ENCODE measurements at places on chromosomes 4 and X.

DNA sequence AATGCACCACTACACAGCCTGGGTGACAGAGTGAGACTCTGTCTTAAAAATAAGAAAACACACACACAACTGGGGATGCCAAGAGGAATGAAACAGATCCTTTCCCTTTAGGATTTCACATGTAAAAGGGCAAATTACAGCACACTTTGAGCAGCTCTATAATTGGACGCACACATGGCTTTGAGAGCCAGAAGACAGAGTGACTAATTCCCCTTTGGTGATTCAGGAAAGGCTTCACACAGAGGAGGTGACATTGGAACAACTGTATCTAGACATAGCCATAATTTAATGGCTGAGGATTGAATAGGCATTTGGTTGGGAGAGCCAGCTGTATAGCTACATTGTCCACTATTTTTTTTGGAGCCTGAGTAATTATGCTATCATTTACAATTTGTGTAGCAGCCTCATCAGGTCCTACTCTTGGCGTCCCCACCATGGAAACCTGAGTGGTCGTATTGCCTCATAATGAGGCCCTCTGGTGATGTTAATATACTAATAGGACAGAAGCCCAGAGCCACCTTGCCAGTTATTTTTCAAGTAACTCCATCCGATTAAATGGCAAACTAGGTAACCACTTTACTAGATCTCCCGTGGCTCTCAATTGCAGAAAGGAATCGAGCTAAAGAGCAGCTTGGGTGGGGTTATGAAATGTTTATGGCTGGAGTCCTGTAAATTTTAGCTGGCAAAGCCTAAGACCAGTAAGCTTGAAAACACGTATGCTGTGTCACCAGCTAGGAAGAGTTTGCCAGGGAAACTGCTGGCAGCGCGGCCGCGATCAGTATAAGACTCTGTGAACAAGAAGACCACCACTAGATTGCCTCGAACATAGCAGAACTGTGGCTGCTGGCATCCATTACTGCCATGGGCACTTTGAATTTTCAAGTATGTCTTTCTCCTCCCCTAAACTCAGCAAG, 8.5 kb upstream of the PPEF1 start:
- DNase-seq: no peak

- DNase-seq: no peak
Measured at GRCh38 chr4:63155561-63155960, 1253.7 kb downstream of the TECRL start.

DNA sequence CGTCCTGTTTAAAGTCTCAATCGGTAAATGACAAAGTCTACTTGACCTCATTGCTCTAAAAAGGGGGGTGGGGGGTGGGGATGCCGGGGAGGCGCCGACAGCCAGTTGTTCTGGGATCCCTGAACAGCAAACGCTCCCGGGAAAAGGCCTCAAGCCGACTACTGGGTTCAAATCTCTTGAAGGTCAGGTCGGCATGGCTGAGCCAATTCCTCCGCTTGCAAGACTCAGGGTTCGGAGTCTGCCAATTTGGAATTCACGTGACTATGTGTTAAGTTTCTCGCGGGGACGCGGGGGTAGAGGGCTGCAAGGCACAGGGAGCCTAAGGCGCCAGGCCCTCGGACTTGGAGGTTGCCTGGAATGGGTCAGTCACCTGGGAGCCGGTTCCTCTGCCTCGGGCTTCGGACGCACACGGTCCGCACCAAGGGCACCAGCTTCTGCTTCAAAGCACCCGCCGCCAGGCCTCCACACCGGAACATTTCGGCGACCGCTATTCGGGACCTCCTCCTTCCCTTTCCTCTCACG, 399 bp downstream of the AIFM1 start:
- no peak for DNase-seq

- no peak for DNase-seq
Measured at GRCh38 chrX:78754917-78755316, 7.4 kb downstream of the LPAR4 start.

DNA sequence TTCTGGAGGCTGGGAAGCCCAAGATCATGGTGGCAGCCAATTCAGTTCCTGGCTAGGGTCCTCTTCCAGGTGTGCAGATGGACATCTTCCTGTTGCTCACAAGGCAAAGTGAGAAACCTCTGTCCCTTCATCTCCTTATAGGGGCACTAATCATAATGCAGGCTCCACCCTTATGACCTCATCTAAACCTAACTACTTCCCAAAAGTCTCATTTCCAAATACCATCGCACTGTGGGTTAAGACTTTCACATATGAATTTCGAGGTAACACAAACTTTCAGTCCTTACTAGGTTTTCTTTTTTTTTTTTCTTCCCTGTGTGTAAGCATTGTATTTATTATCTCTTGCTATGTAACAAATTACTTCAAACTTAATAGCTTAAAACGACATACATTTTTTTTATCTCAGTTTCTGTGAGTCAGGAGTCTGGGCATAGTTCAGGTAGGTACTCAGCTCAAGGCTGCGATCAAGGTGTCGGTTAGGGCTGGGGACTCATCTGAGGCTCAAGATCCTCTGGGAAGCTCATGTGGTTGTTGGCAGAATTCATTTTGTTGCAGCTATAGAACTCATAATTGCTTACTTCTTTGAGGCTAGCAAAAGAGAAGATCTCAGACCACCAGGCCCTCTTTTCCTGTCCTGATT, 204.7 kb upstream of the STK26 start:
- no peak for DNase-seq

DNA sequence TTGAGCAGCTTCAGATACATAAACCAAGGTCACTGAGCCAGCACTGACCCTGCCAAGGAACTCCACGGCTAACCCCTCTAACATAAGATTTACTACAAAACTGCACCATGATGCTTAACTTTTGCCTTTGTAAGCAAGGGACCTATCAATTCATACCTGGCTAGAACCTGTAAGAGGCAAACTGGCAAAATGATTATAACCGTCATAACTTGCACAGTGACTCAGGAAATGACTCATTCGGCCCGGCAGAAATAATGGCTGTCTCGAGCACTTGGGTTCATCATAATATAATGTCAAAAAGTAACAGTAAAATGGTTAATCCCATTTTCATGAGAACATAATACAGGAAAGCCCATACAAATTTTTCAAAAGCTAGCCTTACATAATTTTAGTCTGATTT, 17.2 kb downstream of the RASGEF1B start:
- no peak for DNase-seq

GRCh38 chr4:158649111-158649680, 22.5 kb downstream of the C4orf46 start:
- DNase-seq: no peak

GRCh38 chrX:56113785-56114436, 118.2 kb upstream of the KLF8 start:
- no peak for DNase-seq

DNA sequence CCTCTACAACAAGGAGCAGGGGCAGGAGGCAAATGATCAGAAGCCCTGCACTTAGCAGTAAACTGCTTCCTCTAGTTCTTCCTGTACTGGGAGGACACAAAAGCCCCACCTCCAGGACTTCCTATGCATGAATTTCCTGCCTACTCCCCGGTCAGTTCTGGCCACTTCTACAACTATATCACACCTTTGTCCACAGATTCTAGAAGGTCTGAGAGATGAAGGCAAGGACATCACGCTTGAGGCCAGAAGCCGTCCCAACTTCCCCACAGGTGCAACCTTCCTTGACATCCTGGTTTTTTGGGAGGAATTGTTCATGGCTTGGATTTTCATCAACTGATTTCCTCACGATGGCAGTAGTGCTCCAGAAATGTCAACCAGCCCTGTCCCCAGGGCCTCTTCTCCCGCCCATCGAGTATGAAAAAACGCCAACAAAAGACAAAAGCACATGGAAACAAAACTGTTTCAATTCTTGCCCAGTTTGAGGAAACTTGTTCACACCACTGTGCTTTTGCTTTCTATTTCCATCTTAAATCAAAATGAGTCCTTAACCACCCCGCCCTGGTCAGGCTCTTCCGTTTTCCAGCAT, 206.5 kb upstream of the STK26 start:
- no peak for DNase-seq

- no peak for DNase-seq
Measured at GRCh38 chrX:33968611-33969010, 163.5 kb downstream of the FAM47A start.

- DNase-seq: no peak
Measured at GRCh38 chr4:161448550-161449180, 715.1 kb downstream of the FSTL5 start.

DNA sequence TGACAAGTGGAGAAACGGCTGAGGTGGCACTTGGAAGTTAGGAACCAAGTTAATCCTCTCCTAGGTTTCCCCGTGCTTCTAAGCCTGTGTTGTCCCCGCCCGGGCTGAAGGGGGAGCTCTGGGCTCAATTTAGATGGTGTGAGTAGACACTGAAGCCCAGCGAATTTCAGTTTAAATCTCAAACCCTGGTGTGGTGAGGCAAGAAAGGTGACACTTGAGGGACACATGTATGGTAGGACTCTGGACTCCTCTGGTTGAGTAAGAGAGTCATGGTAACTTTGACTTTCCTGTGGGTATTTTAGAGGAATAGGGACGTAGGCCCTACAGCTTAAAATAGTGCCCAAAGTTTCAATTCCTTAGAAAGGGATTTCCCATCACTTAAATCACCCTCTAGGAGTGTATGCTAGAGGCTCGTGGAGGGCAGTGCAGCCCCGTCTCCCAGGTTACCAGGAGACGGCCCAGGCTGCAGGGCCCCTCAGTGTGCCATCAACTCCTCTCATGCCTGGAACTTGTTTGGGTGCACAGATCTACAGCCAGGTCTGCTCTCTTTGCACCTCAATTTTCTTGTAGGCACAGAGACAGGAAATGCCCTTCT, 24.0 kb downstream of the HAND2 start:
- DNase-seq: peak; percentile 57

- DNase-seq: no peak
Measured at GRCh38 chr4:76540486-76540885, 105.5 kb downstream of the SHROOM3 start.

GRCh38 chrX:126886997-126887396, 67.5 kb downstream of the PRR32 start:
- DNase-seq: no peak

GRCh38 chr4:9816285-9816684, 34.9 kb downstream of the DRD5 start:
- DNase-seq: no peak

DNA sequence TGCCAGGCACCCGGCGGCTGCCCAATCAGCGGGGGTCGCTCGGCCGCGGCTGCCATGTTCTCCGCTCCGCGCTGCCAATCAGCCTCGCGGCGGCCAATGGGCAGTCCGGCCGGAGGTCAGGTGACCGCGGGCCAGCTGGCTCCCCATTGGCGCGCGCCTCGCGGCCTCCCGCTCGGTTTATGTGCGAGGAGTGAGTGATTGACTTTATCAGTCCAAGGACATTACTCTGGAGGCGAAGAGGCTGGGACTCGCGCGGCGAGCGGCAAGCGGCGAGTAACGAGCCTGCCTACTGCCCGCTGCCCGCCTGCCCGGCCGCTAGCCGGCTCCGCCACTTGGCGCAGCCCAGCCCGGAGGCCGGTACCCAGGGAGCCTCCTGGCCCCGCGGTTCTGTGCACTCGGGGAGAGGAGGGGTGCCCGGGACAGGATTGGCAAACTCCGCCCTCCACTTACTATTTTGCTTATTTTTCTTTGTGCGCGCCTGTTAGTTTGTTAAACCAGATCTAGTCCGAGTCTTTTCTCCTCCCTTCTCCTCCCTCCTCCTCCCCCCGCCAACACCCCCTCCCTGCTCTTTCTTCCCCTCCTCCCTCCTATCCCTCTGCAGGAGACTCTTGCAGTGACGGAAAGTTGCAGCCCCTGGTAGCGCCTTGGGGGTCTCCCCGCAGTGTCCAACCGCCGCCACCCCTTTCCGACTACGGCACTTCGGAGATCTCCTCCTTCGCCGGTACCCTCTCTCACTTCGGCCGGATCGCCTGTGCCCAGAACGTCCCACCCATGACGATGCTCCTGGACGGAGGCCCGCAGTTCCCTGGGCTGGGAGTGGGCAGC, at the start of gene ZIC3:
TSS of gene ZIC3 (plus strand) at position 207 of the 825 bp plus-strand sequence. CDS start at position 772, 565 bp downstream.
- DNase-seq: peak; percentile 80

GRCh38 chr4:96776920-96777527, 937.1 kb downstream of the PDHA2 start:
- DNase-seq: no peak

- DNase-seq: no peak
Measured at GRCh38 chr4:2572866-2573265, 36.4 kb downstream of the FAM193A start.

GRCh38 chr4:142353149-142353738, 492.9 kb downstream of the INPP4B start:
- peak; percentile 26 for DNase-seq

GRCh38 chr4:146273204-146273901, 59.0 kb downstream of the REELD1 start:
- no peak for DNase-seq

DNA sequence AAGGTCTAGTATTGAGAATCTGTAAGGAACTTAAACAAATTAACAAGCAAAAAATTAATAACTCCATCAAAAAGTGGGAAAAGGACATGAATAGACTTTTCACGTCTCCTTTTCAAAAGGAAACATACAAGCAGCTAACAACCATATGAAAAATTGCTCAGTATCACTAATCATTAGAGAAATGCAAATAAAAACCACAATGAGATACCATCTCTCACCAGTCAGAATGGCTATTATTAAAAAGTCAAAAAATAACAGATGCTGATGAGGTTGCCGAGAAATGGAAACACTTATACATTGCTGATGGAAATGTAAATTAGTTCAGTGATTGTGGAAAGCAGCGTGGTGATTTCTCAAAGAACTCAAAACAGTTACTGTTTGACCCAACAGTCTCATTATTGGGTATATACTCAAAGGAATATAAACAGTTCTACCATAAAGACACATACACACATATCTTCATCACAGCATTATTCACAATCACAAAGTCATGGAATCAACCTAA, 410.4 kb upstream of the SMIM31 start:
- DNase-seq: no peak

- no peak for DNase-seq
Measured at GRCh38 chr4:181849472-181849871, 393.7 kb upstream of the TENM3 start.

DNA sequence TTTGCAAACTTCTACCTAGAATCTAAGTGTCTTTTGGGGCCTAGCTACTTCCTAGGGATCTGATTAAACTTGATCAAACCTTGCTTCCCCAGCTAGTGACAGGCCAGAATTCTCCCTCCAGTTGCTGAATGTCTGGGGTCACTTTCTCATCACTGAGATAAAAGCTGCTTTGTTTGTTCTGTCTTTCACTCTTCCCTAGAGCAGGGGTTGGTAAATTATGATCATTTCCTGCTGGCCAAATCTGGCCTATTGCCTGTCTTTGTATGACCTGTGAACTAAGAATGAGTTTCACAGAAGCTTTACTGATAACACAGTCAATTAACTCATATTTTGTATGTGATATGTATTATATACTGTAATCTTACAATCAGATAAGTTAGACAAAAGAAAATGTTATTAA, 157.8 kb upstream of the AADAT start:
- no peak for DNase-seq

DNA sequence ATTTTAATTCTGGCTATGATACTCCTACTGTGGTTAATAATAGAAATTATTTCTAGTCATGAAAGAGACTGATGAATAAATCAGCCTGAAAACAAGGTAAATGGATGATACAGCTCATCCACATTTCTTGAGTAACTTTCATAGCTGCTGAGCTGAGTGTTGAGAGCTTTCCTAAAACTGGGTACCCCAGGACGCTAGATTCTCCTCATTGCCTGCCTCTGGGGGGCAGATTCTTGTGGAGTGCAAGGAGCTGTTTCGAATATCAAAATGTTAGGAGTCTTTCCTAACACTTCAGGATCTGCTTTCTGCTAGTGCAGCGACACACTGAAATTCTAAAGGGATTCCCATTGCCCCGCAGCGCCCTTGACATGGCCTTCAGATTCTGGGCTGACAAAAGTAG, 2.1 kb downstream of the MND1 start:
- no peak for DNase-seq

- no peak for DNase-seq
Measured at GRCh38 chr4:10582951-10583350, 101.6 kb downstream of the CLNK start.

Measured in nephron progenitor cell (in vitro differentiated cells).